NCI-H1436 treated with DMSO at 0.1 percent for 48 hours (cell line): ENCODE measurements at places on chromosomes 4 and X.

GRCh38 chr4:134070174-134070573, 131.4 kb downstream of the PABPC4L start:
- DNase-seq: no peak

- no peak for DNase-seq
Observed at GRCh38 chr4:10655968-10656367, 28.6 kb downstream of the CLNK start.

- DNase-seq: no peak
Observed at GRCh38 chrX:40471965-40472648, 108.7 kb upstream of the ATP6AP2 start.

- DNase-seq: no peak
Observed at GRCh38 chr4:29459926-29460325, 1260.2 kb upstream of the PCDH7 start.

GRCh38 chr4:71377561-71377960, 38.7 kb downstream of the SLC4A4 start:
- DNase-seq: no peak

DNA sequence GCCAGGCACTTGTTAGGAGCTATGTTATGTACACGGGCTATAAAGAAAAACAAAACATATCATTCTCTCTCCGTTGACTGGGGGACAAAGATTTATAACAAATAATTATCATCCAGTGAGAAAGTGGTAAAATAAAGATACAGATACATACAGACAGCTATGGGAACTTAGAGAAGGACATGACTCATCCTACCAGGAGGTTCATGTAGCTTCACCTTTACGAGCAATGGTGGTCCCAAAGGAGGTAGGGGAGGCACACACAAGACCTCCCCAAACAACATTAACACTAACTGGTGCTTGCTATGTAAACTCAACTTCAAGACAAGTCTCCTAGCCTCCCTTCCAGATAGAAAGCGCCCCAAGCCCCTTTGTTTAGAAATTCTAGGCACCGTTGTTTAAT, 8.9 kb downstream of the AMBN start:
- no peak for DNase-seq

DNA sequence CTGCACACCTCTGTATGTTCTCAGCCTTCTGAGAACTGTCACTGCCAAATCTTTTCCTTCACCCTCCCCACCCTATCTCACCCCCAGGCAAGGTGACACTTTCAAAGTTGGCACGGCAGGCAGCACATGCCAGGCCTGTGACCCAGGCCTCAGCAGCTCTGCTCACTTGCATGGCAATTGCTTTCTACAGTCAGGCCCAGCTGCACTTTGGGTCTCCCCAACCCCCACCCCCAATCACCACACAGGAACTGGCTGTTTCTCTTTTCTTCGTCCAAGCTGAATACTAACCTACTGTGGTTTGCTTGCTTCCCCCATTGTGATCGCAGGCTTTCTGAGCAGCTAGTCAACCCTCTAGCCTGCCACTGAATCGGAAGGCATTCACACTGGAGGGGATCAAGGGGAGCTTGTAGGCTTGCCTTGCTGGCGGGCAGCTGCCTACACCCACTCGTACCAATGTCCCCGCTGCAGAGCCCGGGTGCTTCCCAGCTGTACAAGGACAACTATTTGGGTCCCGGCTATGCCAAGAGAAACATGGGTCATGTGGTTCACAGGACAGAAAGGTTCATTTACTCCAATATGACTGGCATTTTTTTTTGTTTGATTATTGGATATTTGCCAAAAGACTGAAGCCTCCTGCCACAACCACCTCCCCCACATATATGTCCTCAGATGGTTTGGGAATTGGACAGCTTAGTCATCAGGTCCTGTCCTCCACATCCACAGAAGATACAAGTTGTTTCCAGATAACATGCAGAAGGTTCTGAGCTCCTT, 28.1 kb downstream of the SLC25A43 start:
- no peak for DNase-seq

GRCh38 chr4:187663076-187663475, 332.5 kb upstream of the ZFP42 start:
- DNase-seq: no peak

DNA sequence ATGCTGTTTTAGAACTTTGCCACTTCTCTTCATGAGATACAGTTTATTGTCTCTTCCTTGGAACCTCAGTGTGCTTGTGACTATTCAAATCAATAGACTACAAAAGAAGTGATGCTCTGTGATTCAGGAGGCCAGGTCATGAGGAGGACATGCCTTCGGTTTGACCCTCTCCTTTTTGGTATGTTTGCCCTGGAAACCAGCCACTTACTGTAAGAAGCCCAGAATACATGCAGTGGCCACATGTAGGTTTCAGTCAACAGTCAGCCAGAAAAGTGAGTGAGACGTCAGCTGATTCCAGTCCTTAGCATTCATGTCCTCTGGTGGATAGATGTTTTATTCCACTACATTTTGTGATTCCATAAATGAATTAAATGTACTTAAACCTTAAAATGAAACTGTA, 328.7 kb downstream of the PCDH18 start:
- DNase-seq: no peak

- no peak for DNase-seq
Observed at GRCh38 chr4:98658287-98659105, at the start of gene TSPAN5. Gene TSPAN5 (minus strand): TSS chr4:98658611.

DNA sequence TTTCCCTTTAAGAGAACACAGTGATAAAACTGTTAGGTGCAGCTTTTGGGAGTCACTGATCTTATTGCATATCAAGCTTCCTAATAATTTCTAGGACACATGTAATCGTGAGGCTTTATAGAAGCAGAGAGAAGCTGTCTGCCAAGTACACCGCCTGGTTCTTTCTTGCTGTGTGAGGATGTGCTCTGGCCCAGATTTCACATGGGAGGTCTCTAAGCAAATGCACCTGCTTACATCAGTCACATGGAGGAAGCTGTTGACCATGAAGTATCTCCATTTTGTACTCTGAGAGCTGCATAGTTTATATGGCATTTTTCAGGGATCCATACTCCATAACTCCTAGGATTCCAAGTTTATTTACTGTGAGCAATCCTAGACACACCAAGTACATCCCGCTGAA, 37.1 kb downstream of the RGS12 start:
- no peak for DNase-seq

- no peak for DNase-seq
Observed at GRCh38 chr4:126533146-126533805, 1099.5 kb upstream of the INTU start.
